AG09309 (cell line): ENCODE measurements at places on chromosomes 12 and 14.

DNA sequence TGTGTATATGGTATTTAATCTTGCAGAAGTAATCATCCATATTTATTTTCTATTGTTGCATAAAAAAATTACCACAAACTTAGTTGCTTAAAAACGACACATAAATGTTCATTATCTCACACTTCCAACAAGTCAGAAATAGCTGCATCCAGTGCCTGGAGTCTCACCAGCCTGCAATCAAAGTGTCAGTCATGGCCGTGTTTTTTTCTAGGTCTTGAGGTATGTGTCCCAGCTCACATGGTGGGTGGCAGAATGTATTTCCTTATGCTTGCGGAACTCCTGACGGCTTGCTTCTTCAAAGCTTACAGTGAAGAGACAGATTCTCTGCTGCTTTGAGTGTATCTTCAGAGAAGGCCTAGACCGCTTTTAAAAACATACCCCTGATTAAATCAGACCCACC, 670.2 kb upstream of the LMO3 start:
- DNase-seq, result no peak

DNA sequence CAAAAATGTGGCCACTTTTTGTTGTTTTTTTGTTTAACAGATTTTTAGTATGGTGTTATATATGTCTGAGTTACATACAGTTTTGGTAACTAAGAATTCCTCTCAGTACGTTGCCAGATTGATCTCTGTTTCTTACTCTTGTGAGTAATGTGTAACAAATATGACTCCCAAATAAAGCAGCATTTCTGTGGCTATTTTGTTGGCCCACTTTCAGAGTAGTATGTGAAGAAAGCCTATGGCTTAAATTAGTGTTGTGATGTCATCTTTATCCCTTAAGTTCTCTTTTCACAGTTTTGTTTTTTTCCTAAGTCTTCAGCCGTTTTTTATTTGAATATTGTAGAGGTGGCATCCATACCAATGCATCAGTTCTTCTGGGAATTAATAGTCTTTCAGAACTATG, 10.7 kb downstream of the PCNX4 start:
- peak; percentile 57 for DNase-seq

- DNase-seq, result no peak
Measured at GRCh38 chr12:120468821-120469449, 613 bp downstream of the SRSF9 start.

GRCh38 chr12:66822961-66823360, 144.1 kb upstream of the GRIP1 start:
- no peak for DNase-seq

DNA sequence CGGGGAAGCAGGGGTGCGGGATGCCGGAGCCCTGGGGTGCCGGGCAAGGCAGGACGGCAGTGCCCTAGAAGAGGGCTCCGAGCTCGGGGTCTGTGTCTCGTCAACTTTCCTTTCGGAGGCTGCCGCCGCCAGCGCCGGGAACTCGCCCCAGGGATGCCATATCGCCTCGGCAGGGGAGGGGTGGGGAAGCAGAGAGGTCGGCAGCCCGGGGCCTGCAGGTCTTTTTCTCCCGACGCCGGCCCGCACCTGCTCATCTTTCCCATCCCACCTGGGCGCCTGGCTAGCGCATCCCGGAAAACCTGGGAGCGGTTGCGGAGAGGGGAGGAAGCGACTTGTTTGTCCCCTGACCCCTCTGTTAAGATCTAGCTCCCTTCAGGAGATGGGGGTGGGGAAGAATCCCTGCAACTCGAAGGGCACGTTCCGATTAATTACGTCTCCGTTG, 547 bp downstream of the CNTN1 start:
- no peak for DNase-seq

GRCh38 chr12:94145191-94145983, 3.0 kb upstream of the PLXNC1 start:
- peak; percentile 14 for DNase-seq

DNA sequence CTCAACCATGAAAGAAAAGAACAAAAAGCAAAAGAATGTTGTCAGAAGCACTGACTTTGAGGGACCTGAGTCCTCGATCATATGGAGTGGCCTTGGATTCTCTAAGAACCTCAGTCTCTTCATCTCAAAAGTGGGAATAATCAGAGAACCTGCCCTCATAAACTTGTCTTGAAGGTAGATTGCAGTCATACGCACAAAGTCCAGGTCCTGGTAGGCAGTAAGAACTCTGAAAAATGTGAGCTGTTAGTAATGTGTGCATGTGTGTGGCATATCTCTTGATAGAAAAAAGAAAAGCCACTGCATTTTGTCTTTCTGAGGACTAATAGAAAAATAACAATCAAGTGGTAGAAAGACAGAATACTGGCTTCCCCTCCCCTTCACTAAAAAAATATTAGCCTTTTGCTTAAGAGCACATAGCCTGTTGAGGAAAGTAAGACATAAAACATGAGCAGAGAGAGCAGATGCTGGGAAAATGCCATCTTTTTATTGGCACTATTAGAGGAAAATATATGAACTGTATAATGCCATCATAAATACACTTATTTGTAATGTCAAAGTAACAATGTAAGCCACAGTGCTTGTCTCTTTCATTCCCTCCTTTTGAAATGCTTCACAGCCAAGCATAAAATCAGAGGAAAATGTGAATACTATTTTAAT, 205.1 kb upstream of the TBX3 start:
- no peak for DNase-seq
